Vagina (tissue), 2 donors: ENCODE measurements at places on chromosomes 4 and X.

DNA sequence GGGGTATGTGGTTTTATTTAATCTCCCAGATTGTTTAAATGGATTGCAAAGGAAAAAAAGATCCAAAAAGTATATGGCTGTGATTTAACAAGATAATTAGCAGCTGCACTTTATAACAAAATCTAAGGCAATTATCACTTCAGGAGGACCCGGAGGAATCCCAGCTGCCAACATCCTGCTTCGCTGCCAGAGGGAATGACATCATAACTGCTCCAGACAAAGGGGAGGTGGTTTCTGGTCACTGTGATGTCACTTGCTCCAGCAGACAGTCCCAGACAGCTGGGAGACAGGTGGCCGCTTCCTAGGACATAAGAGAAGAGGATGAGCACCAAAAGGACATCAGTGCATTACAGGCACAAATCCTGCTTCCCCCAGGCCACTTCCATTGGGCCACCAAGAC lies 371.0 kb downstream of the BCOR start:
- no peak for DNase-seq

DNA sequence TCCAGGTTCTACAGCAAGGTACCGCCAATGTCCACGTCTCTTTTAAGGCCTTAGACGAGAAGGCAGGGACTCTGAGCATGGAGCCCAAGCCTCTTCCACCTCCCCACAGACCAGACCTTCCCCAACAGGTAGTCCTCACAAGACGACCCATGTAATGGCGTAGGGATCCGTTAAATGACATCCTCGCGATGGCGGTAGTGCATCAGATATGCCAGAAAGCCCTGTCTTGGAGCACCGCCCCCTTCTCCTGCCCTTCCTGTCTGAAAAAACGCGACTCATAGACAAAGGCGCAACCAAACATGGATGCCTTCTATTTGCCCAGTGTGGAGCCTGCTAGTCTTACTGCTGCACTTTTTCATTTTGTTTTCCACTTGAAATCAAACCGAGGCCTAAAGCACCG lies 185.4 kb downstream of the OR13H1 start:
- no peak for DNase-seq

GRCh38 chr4:74671080-74671698 lies 123.1 kb downstream of the BTC start:
- no peak for DNase-seq

GRCh38 chr4:137125011-137125410 lies 407.3 kb downstream of the PCDH18 start:
- no peak for DNase-seq

DNA sequence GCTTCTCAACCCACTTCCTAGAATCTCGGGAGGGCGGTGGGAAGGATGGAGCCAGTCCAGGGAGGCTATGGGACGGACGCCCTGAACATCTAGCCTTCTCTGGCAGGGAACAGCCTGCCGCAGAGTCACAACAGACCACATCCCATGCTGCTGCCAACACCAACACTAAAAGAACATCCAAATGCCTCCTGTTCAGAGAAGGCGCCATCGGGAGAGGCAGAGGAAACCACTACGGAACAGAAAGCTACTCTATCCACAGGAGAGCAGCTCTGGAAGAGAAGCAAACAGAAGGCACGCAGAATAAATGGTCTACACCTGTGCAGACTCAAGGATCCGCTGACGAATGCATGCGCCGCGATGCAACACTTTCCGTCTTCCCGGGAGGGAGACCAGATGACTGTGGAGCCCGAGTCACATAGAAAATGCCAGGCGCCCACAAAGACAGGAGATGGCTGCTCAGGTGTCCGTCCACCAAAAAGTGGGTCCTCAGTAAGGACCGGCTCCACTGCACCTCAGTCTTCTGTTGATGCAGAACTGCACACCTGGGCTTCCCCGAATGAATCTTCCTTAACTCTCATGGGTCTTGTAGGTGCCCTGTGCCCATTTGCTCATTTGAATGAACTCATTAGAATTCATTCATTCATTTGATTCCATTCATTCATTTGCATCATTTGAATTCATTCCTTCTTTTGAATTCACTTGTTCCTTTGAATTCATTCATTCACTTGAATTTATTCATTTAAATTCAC lies 217.5 kb downstream of the DHRSX start:
- DNase-seq: no peak

DNA sequence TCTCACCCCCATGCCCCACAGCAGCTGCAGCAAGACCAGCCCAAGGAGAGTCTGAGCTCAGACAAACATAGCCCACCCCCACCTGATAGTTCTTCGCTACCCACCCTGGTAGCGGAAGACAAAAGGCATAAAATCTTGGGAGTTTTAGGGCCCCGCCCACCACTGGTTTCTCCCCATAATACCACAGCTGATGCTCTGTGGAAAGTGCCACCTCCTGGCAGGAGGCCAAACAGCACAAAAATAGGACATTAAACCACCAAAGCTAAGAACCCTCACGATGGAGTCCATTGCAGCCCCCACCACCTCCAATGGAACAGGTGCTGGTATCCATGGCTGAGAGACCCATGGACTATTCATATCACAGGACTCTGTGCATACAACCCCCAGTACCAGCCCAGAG lies 226.7 kb downstream of the SNCA start:
- DNase-seq: no peak

DNA sequence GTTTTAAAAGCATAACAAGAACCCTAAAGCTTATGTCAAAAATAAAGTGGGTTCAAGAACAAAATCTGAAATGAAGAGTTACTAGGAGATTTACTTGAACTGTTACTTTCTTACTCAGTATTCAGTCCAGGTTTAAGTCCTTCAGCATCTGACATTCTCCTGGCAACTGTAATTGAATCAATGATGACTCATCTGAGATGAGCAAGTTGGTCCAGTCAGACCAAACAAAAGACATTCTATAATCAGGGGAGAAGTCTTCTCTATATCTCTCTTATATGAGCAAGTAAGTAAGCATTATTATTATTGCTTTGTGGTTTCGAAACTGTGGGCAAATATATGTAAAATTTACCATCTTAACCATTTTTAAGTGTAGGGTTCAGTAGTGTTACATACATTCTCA lies 34.6 kb downstream of the MAP9 start:
- DNase-seq: no peak

DNA sequence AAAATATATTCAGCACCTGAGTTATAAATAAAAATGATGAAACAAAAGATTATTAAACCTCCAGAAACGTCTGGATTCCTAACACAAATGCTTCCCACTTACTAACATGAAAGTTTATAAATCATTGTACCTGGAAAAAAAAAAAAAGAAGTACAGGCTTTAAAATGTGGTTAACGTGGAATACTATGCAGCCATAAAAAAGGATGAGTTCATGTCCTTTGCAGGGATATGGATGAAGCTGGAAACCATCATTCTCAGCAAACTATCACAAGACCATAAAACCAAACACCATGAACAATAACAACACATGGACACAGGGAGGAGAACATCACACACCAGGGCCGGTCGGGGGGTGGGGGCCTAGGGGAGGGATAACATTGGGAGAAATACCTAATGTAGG lies 160.5 kb downstream of the ADAMTS3 start:
- DNase-seq: no peak

- no peak for DNase-seq
These were observed 352.3 kb upstream of the TENM3 start for GRCh38 chr4:181890911-181891310.

GRCh38 chr4:48025005-48025404 lies 8.4 kb downstream of the NIPAL1 start:
- DNase-seq: no peak

DNA sequence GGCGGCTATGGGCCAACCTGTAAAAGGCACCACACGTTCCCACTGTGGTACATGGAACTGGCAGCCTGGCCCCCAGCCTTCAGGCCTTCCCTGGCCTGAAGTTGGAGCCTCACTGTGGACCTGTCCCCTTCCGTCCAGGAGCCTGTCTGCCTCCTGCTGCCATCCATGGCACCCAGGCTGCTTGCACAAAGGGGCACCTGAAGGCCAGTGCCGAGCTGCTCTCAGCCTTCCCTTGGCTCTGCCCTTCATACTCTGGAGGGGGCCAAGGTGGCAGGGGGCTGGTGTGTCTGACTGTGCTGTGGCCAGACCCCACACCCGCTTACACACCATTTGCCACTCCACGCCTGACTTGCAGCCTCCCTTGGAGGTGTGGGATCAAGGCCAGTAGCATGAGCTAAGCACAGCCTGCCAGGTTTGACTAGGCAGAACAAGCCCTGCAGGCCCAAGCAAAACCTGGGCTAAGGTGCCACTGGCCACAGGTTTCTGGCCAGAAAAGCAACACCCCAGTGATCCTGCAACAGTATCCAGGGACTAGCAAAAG lies 17.3 kb upstream of the GIMD1 start:
- no peak for DNase-seq

DNA sequence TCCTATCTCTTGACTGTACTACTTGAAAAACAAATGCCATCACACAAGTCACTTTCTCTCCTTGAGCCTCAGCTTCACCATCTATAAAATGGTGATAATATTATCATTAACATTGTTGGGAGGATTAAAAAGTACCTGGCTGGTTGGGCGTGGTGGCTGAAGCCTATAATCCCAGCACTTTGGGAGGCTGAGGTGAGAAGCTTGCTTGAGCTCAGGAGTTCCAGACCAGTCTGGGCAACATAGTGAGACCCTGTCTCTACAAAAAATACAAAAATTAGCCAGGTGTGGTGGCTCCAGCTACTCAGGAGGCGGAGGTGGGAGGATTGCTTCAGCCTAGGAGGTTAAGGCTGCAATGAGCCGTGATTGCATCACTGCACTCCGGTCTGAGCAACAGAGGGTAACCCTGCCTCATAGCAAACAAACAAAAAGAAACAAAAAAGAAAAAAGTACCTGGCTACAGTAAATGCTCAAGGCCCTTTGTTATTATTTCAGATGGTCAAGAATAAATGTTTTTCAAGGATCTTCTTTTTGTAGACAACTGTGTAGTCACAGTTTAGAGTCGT lies 120.3 kb downstream of the CHRNA9 start:
- no peak for DNase-seq
